ENCODE measurements at places on chromosomes 11 and 22. TPM values are rescaled to one million over a fixed set of nuclear protein-coding genes. Genes with fewer than 3 reads are reported as not detected.

IGSF22 gene
- total RNA-seq: not detected

CFAP300 gene
- 1.5 TPM for total RNA-seq

KCNK4 gene
- total RNA-seq: not detected

USP2 gene
- total RNA-seq: 7.3 TPM

SPINDOC gene
- total RNA-seq: 24.0 TPM

MYRF gene
- 42.2 TPM for total RNA-seq

LRRC32 gene
- total RNA-seq: 25.5 TPM

OR8D1 gene
- total RNA-seq: not detected

KCNJ1 gene
- total RNA-seq: not detected

MRGPRD gene
- not detected for total RNA-seq

CRYBA4 gene
- not detected for total RNA-seq

IL18BP gene
- total RNA-seq: 2.4 TPM

EXPH5 gene
- 4.5 TPM for total RNA-seq

IL10RA gene
- 0.28 TPM for total RNA-seq

MYOD1 gene
- total RNA-seq: not detected

CRYBB3 gene
- not detected for total RNA-seq

All from hepatocyte (in vitro differentiated cells).